Esophagus muscularis mucosa (tissue), 4 donors: ENCODE measurements at places on chromosomes 5 and 9. TPM values are rescaled to one million over a fixed set of nuclear protein-coding genes. Genes with fewer than 3 reads are reported as not detected.

OSMR gene
- 48.6 TPM for total RNA-seq

C1QTNF3 gene
- total RNA-seq: 4.8 TPM

CNTLN gene
- 10.6 TPM for total RNA-seq

NIM1K gene
- total RNA-seq: 1.6 TPM

B4GALT1 gene
- total RNA-seq: 24.5 TPM

CCDC192 gene
- 1.7 TPM for total RNA-seq

GHR gene
- 9.1 TPM for total RNA-seq

ZDHHC11 gene
- 13.5 TPM for total RNA-seq

SOWAHA gene
- total RNA-seq: 0.17 TPM

PTTG1 gene
- 2.6 TPM for total RNA-seq

PGM5 gene
- total RNA-seq: 573 TPM

GLRA1 gene
- total RNA-seq: not detected

MARCOL gene
- total RNA-seq: not detected

IL3 gene
- not detected for total RNA-seq

LAMC3 gene
- total RNA-seq: 0.34 TPM

RGS14 gene
- 3.7 TPM for total RNA-seq

CPLANE1 gene
- total RNA-seq: 17.0 TPM

STPG3 gene
- not detected for total RNA-seq

TMEFF1 gene
- 0.69 TPM for total RNA-seq

SARDH gene
- 0.39 TPM for total RNA-seq

PCDHA1 gene
- not detected for total RNA-seq

IFNA13 gene
- not detected for total RNA-seq

GDF9 gene
- not detected for total RNA-seq

HMCN2 gene
- total RNA-seq: 11.6 TPM

ADAMTS13 gene
- 1.7 TPM for total RNA-seq

AGXT2 gene
- not detected for total RNA-seq

RNF183 gene
- total RNA-seq: not detected

C9orf153 gene
- total RNA-seq: 0.33 TPM

GRXCR2 gene
- not detected for total RNA-seq

PAEP gene
- total RNA-seq: not detected

SLC36A3 gene
- total RNA-seq: not detected

SLC22A4 gene
- 0.42 TPM for total RNA-seq

CCIN gene
- 0.50 TPM for total RNA-seq

HAVCR2 gene
- 12.8 TPM for total RNA-seq

TEK gene
- total RNA-seq: 13.6 TPM

FREM1 gene
- 0.58 TPM for total RNA-seq

FBXO4 gene
- 5.1 TPM for total RNA-seq

DIPK1B gene
- 26.1 TPM for total RNA-seq

ACSL6 gene
- total RNA-seq: 2.1 TPM

ANKRD33B gene
- total RNA-seq: 7.0 TPM

DOCK8 gene
- 47.8 TPM for total RNA-seq
